ENCODE measurements at places on chromosomes 2 and 18. TPM values are rescaled to one million over a fixed set of nuclear protein-coding genes. Genes with fewer than 3 reads are reported as not detected.

DNA sequence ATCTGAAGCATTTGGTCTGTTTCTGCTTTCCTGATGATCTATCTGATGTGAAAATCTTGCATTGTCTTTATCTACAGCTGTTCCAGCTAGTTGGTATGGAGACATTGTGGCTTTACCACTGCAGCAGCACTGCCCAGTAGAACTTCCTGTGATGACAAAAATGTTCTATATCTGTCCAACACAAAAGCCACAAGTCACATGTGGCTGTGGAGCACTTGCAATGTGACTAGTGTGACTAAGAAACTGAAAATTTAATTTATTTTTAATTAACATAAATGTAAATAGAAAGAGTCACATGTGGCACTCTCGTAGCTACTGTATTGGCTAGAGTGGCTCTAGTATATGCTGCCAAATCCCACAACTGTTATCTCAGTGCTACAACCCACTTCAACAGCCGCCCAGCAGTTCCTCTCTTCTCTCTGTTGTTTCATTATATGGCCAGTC is 425.7 kb downstream of the SETBP1 start:
- DNase-seq: peak; percentile 34

- peak; percentile 15 for DNase-seq
These were observed 115.7 kb upstream of the MMADHC start for GRCh38 chr2:149703281-149703680.

- no peak for DNase-seq
These were observed 150.8 kb downstream of the ANKRD44 start for GRCh38 chr2:197159661-197160211.

DNA sequence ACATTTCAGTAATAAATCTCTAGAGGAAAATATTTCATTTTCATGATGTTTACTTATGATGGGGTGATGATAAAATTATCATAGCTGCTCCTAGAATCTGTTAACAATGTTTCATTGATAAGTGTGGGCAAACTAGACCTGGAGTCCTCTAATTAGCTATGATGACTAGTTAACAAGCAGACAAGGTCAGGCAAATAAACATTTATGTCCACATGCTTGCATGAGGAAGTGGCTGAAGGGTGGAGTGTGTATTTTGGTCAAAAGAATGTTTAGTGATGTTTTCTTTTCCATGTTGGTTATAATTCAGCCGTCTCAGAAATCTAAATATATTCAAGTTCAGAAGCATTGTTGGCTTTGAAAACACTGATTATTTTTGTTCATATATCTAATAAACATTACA is 99.9 kb upstream of the FN1 start:
- no peak for DNase-seq

DNA sequence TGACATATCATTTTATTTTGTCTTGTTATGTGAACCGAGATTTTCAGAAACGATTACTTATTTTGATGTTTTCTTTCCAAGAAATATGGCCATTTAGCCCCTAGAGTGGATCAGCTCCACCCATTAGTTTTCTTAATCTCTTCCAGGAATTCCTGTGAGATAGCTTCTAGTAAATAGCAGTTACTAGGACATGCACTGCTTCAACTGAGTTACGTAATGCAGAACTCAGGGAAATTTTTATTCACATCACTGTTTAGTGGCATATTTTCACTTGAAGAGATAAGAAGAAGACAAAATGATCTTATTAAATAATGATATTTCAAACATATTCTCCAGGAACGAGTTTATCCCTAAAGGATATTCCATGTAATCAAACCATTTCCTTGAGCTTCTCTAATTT is 573.5 kb upstream of the CNTNAP5 start:
- no peak for DNase-seq

DNA sequence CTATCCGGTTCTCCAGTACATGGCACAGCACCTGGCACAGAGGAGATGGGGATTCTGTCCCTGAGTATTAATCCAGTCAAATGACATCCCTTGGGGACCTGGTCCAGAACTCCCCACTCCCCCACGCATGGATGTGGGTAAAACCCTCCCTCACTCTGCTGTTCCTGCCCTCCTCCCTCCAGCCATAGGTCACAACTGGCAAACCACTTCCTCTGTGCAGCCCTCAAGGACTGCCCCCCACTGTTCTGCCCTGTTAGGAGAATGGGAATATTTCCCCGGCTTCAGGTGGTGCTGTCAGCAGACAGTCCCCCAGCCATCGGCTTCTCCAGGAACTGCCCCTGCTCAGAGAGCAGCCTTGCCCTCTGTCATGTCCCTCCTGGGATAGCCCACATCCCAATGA is 1.5 kb upstream of the TFCP2L1 start:
- no peak for DNase-seq

- DNase-seq: no peak
These were observed 273.2 kb upstream of the CCDC68 start for GRCh38 chr18:55232506-55232905.

GRCh38 chr2:137975280-137976271 is 11.3 kb downstream of the HNMT start:
- no peak for DNase-seq

Gene LIMS2
- total RNA-seq: not detected

DNA sequence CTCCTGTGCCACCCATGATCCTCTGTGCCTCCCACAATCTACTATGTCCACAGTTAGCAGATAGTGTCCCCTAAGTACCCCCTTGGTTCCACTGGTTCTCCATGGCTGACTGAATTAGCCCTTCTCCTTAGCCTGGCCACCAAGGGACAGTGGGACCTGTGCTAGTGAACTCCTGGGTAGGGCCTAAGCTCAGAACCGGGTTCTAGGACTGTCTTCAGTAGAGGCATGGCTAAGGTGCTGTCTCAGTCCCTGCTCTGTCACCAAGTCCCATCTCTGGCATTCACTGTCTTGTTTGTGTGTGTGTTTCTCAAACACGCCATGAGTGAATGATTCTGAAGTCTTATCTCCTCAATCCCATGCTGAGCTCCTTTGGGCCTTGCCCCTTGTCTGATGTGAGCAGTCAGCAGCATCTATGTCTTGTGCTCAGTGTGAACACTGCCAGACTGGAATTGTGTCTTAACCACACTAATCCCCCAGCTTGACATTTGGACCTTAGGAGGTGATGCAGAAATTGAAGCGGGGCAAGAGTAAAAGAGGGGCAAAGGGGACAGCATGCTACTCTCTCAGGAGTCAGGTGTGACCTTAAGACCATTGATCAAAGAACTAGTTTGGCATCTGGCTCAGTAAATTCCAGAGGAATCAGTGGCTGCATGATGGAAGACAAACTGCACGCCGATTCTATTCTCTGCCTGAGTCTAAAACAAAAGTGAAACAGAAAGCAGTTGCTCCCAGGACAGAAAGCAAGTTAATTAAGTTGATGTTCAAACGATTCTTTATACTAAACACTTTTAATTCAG is 190.5 kb downstream of the ALPK2 start:
- no peak for DNase-seq

GRCh38 chr2:3324404-3325281 is 53.0 kb downstream of the EIPR1 start:
- no peak for DNase-seq
